ENCODE measurements at places on chromosomes 4 and X. TPM values are rescaled to one million over a fixed set of nuclear protein-coding genes. Genes with fewer than 3 reads are reported as not detected.

DNA sequence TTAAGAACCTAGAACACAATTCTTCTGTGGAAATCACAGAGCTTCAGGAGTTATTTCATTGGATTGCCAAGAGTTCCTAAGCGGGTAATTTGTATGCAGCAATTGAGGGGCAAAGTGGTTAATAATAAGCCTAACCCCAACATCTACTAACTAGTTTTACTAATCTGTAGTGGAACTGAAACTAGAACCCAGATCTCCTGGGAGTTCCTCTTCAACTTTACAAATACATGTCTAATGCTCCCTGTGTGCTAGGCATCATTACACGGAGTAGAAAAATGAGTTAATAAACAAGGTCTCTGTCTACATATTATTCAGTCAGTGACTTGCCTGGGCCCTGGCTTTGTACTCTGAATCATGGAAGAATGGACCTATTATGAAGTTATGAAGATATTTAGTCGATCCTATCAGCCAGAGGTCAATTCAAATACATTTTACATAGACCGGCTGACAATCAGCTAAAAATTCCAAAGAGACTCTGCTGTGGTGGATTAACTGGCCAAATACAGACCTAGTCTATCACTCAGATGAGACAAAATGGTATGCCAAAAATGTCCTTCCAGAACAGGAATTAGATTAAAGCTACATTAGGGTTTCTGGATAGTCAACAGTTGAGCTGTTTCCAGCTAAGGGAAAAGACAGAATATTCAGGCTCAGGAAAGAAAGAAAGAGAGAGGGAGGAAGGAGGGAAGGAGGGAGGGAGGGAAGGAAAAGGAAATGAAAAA is 326.0 kb downstream of the FBXW7 start:
- no peak for DNase-seq

- DNase-seq = peak; percentile 15
Observed at GRCh38 chr4:128560754-128561495, 248.6 kb upstream of the JADE1 start.

DNA sequence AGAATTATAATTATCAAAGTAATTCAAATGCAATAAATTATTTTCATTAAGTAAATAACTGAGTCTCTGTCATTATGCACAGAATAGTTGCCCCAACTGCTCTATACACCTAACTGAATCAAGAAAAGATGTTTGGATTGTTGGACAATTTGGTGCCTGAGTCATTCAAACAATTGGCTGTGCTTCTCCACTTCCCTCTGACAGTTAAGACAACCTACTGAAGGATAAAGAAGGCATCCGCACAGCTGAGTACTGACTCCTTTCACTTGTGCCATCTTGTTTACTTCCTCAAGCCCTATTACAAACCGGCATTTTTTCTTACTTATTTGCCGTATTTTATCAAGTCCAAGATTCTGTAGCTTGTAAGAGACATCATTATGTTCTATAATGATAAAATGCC is 110.6 kb upstream of the C1QTNF7 start:
- DNase-seq = no peak

- DNase-seq = no peak
Observed at GRCh38 chr4:5890063-5890727, 2.7 kb downstream of the CRMP1 start.

GRCh38 chr4:124631760-124632159 is 80.8 kb downstream of the ANKRD50 start:
- no peak for DNase-seq

GRCh38 chrX:150651906-150652305 is 41.3 kb upstream of the MTMR1 start:
- DNase-seq = no peak

DNA sequence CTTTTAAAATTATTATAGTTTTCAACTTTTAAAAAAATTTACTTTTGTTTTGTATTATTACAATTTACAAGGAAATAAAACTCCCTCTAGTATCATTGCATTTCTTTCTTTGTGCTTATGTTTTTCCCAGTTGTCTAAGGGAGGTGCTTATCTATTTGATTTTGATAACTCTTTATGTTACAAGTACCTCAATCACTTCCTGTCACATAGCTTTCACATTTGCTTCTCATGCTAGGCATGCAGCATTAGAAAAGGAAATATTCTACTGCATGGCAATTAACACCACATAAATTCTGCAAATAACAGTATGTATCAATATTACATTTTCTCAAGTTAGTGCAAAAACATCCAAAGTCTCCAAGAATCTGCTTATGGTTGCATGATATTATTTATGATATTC is 180.3 kb upstream of the HS3ST1 start:
- no peak for DNase-seq

DNA sequence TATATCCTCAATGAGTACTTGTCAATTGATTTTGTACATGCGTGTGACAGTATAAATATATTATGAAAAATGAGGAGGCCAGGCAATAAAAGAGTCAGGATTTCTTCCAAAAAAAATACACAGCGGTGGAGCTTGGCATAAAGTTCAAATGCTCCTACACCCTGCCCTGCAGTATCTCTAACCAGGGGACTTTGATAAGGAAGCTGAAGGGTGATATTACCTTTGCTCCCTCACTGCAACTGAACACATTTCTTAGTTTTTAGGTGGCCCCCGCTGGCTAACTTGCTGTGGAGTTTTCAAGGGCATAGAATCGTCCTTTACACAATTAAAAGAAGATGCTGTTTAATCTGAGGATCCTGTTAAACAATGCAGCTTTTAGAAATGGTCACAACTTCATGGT is at the start of gene OTC:
TSS of gene OTC (plus strand) at position 243 of the 400 bp plus-strand sequence. CDS start at position 336, 93 bp downstream.
- no peak for DNase-seq

DNA sequence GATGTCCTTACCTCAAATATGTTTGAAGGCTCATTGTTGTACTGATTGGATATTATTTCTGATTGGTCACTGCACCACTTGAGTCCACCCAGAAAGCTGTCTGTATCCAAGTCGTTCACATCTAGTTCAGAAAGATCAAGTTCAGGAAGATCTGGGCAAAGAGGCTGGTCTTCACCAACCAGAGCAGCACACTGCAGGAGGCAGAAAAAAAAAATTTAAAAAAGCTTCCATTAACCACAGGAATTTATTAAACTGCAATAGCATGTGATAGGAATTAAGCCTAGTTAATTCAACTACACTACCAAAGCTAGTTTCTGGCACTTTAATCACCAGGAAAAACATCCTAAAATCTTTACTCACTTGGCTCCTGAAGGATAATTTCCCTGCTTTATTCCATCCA is 5.1 kb downstream of the PPARGC1A start:
- DNase-seq = no peak

- no peak for DNase-seq
Observed at GRCh38 chrX:66876776-66877175, 237.9 kb upstream of the EDA2R start.

GRCh38 chr4:82712561-82712960 is 86.0 kb downstream of the SCD5 start:
- DNase-seq = no peak

- DNase-seq = no peak
Observed at GRCh38 chr4:54852054-54852453, 194.3 kb downstream of the KIT start.

DNA sequence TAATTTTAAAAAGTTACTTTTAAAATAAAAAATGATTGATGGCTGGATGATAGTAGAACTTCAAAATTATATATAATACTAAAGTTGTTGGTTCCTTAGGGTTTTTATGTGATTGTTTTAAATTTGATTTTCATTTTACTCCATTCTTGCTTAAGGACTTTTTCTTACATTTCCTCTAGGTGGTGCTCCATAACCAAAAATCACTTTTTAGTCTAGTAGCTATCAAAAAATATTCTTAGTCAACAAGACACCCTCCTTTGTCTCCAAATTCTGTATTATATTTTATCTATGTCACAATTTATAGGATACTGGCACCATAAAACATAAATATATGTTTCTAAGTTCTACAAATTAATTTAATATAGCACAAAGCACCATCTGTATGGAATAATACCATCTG is 67.2 kb upstream of the BRWD3 start:
- peak; percentile 7 for DNase-seq

GRCh38 chr4:15400981-15401671 is 26.7 kb upstream of the C1QTNF7 start:
- DNase-seq = no peak

- DNase-seq = no peak
Observed at GRCh38 chr4:126057371-126057770, 742.6 kb downstream of the FAT4 start.

GRCh38 chr4:53923921-53924320 is 140.5 kb downstream of the CHIC2 start:
- DNase-seq = no peak

DNA sequence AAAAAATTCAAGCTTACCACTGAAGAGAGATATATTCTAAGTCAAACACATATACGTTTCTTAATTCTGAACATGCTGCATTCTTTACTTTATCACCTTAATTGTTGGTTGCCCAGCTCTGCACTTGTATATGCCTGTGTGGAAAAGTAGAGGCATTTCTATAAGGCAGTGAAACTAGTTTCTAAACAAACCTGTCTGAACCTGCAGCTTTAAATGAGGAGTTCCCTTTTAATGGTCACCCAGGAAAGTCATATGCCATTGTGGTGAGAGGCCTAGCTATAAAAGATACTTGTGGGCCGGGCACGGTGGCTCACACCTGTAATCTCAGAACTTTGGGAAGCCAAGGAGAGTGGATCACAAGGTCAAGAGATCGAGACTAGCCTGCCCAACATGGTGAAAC is 147.4 kb upstream of the RXFP1 start:
- no peak for DNase-seq

DNA sequence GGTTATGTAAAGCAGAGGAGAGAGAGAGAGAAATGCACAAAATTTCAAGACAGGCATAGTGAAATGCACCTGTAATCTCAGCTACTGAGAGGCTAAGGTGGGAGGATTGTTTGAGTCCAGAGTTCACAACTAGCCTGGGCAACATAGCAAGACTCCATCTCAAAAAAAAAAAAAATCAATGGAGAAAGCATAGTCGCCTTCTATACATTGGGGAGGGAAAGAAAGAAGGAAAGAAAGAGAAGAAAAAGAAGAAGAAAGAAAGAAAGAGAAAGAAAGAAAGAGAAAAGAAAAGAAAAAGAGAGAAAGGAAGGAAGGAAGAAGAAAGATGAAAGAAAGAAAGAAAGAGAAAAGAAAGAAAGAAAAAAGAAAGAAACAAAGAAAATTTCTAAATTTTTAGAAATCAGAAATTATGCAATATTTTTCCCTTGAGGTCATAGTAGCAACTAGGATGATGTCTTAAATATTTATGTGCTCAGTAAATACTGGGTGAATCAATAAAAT is 53.4 kb downstream of the DKK2 start:
- no peak for DNase-seq

The TMEM128 gene
- 21.4 TPM for polyA plus RNA-seq

The ZFYVE28 gene
- polyA plus RNA-seq = 0.12 TPM

The HPSE gene
- polyA plus RNA-seq = not detected

The FGFRL1 gene
- polyA plus RNA-seq = 30.6 TPM

The PLS3 gene
- polyA plus RNA-seq = 55.7 TPM

The CFI gene
- polyA plus RNA-seq = 284 TPM

The HSFX1 gene
- 0.08 TPM for polyA plus RNA-seq

The TBC1D1 gene
- 37.3 TPM for polyA plus RNA-seq

The SOWAHB gene
- 0.12 TPM for polyA plus RNA-seq

The RPA4 gene
- polyA plus RNA-seq = not detected

The PRR32 gene
- not detected for polyA plus RNA-seq

The HPGD gene
- polyA plus RNA-seq = 0.24 TPM

The ZNF81 gene
- polyA plus RNA-seq = 1.5 TPM

Data from HepG2 (cell line).